T-cell (primary cell): ENCODE measurements at places on chromosomes 4 and X.

DNA sequence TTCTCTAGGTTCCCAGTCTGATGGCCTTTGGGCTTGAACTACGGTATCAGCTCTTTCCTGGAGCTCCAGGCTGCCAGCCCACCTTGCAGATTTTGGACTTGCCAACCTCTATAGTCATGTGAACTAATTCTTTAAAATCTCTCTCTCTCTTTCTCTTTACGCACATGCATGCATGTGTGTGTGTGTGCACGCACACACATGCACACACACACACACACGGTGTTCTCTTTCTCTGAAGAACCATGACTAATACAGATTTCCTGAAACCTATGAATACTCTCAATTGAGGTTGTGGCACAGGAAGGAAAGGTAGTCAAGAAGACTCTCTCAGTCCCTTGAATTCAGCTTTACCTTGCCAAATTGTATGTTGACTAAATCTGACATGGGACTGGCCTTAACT is 6.2 kb upstream of the ZCCHC13 start:
- DNase-seq = no peak

DNA sequence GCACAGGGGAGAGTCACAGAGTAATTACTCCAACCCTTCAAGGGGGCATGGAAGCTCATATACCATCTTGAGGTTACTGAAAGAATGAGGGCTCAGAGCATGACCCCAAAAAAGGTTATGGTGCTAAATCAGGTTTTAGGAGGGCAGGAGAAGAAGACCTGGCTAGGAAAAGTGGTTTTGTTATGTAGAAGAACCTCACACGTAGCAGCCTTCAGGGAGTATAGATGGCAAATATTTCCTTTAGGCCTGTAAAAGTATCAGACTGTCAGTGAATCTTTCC is 102.0 kb upstream of the PDE5A start:
- no peak for DNase-seq

DNA sequence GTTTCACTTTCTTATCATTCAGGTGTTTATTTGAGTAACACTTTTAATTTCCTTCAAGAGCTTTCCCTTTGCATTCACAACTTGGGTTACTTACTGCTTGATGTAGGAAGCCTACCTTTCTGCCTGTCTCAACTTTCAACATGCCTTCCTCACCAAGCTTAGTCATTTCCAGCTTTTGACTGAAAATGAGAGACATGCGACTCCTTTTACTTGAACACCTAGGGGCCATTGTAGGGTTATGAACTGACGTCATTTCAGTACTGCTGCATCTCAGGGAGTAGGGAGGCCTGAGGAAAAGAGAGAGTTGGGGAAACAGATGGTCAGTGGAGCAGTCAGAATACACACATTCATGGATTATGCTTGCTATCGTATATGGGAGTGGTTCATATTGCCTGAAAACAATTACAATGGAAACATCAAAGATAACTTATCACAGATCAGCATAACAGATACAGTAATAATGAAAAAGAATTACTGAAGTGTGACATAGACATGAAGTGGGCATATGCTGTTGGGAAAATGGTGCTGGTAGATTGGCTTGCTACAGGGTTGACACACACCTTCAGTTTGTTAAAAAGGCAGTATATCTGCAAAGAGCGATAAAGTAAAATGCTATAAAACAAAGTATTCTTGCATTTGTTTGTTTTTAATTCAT is 25.7 kb downstream of the USP53 start:
- no peak for DNase-seq

GRCh38 chr4:104811727-104812126 is 317.0 kb upstream of the CXXC4 start:
- DNase-seq = no peak

- no peak for DNase-seq
Measured at GRCh38 chr4:155666344-155667221, at the start of gene GUCY1A1. GUCY1A1 (plus strand) TSS chr4:155666848; CDS start chr4:155696868, 30,020 bp downstream.

DNA sequence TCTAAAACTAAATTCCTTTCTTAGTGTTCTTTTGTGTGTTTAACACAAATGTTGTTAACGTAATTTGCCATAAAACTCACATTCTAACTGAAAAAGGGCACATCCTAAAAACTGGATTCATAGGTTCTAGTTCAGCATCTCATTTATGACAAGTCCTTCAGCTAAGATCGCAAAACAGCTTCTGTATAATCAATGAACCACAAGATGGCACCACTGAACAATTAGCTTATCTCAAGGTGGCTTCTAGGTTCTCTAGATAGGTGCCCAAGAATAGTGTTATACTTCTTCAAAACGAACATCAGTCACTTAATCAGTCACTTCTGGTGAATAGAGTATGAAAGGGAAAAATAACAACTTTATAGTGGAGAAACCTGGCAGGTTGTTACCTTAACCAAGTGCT is 54.3 kb downstream of the NRK start:
- DNase-seq = no peak

DNA sequence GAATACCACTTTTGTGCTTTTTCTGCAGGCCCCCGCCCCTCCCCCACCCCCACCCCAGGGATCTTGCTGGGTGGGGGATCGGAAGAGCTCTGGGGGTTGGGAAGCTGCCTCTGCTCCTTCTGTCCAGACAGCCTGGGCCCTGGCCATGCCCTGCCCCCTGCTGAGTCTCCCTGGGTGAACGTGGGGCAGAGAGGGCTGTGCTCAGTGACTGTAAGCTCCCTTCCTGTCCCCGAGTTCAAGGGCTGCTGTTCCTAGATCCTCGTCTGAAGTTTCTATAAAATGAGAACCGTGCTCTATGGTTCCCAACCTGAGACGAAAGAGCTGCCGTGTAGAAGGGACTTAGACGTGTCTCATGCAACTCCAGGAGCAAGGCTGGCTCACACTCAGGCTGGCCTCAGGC is 105.0 kb downstream of the SORCS2 start:
- DNase-seq = no peak

DNA sequence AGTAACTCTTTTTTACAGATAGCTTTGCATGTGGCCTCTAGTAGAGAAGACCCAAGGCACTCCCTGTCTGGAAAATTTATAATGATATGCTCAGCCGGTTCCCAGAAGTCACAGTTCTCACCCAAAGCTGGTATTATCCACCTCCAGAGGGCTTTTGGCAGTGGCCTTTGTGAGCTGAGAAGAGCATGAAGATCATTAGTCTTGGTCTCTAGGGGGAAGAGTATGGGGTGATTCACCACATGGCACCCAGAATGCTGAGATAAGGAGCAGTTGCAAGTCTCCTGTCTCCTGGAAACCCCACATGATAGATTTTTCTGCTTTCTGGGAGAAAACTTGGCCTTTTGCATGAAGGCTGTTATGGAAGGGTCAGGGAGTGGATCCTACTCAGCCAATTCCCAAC is 75.4 kb upstream of the PRPS1 start:
- no peak for DNase-seq

- no peak for DNase-seq
Measured at GRCh38 chr4:141668200-141668910, 32.0 kb downstream of the IL15 start.

- no peak for DNase-seq
Measured at GRCh38 chrX:12974305-12974795, 560 bp upstream of the TMSB4X start.

DNA sequence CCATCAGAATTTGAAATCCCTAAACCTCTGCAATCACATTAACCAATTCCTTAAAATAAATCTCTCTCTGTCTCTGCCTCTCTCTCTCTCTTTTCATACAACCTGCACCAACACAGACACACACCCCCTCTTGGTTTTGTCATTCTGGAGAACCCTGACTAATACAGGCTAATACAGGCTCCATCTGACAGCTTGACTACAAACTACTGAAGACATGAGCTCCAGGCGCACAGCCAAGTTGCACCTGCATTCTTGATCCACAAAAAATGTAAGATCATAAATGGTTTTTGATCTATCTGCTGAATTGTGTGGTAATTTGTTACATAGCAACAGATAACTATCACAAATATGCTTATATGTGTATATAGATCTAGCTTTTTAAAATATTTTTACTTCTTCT is 2414.2 kb downstream of the PCDH7 start:
- DNase-seq = no peak

- no peak for DNase-seq
Measured at GRCh38 chr4:94741304-94741703, 16.5 kb upstream of the BMPR1B start.

DNA sequence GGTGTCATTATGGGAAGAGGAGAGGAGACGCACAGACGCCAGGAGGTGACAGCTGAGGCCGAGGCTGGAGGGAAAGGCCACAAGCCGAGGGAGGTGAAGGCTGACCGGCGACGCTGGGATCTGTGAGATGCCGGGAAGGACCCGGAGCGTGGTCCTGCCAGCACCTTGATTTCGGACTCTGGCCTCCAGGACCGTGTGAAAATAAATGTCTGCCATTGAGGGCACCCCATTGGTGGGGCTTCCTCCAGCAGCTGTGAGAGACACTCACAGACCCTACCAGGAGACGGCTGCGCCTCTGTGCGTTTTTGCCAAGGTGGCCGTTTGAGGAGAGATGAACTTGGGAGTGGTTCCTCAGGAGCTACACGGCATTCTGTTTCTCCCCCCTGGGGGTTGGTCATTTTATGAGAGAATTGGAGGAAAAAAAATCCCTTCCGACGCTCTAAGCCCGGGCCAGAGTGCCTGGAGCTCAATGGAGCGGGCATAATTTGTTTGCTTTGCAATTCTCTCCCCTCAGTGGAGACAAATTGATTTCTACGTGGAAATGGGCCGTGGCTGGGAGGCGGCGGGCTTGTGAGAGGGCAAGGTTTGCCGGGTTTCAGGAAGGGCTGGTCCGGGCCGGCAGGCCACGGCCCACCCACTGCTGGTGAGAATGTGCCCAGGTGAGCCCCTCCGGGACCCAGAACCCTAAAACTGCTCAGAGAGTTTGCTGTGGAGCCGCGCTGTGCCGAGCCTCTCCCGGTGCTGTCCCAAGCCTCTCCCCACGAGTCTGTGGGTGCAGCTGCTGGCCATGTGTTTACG is 53.9 kb downstream of the CPZ start:
- no peak for DNase-seq

GRCh38 chrX:37975421-37975820 is 30.9 kb upstream of the SYTL5 start:
- no peak for DNase-seq

DNA sequence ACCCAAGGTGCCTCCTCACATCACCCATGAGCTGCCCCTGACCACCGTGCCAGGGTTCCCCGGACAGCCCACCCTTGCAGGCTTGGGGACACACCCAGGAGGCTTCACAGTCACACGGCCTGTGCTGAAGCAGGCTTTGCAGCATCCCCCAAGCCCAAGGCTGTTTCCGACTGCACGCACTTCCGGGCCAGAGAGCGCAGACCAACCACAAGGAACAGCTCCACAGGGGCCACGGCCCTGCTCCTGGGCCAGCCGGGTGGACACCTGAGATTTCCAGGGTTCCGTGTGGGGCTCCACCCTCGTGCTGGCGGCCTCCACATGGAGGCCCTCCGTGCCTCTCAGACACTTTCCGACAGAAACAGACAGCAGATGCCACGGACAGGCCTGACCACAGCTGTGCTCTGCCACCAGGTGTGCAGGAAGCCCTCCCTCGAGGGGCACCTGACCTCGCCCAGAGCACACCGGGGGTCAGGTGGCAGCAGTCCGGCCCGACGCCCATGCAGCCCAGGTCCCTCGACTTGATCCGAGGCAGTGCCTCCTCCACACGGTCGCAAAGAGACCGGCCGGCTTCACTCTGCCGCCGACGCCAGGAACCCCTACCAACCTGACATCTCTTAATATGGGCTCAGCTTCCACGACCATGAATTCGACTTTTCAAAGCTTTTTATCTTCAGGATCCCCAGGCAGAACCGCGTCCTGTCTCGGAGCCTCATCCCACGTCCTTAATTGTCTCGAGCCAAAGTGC is 8.0 kb downstream of the CTBP1 start:
- no peak for DNase-seq

DNA sequence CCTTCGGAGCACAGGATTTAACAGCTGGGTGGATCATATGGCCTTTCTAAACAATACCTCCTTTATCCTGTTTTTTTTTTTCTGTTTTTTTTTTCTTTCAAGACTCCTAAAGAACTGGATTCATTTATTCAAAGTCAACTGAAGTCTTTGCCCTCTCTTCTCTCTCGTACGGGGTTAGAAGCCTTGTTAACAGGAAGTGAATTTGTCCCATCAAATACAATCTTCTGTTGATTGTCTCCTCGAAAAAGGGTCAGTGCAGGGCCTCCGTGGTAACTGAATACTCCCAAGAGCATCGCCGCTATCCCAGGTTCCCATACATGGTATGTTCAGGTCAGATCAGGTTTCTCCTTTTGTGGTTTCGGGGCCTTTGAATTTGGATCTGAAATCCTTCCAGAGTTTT is 1.8 kb upstream of the TMEM128 start:
- no peak for DNase-seq

DNA sequence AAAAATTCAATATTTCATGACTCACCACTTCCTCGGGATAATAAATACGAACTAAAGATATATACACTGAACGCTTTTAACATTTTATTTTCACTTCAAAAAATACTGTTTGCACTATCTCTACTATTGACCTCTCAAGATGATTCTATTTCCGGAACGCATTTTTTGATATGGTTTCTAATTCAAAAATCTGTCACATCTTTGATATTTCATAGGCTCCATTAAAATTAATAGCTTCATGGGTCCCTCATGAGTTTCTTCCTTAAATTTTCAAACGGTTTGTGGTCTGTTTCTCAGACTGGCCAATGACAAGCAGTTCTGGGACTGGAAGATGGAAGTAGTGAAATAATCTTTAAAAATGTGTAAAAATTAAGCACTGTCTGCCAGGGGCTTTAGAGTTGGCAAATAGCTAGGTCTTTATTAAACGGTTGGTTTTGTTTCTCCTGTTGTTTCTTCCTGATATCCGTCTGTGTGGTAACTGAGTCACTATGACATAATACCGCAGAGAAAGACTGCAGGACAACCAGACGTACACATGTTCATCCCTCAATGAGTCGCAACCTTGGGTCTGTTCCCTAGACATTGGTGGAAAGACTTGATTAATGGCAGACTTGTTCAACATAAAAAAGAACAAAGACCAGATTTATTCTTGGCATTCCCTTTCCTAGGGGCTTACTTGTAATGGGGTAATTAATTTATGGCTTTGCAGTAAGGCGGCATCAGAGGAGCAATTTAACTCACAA is 133.8 kb downstream of the PALLD start:
- no peak for DNase-seq

GRCh38 chr4:134201216-134202161 is at the start of gene PABPC4L:
PABPC4L (minus strand) TSS chr4:134201789; CDS start chr4:134201019, 770 bp downstream.
- DNase-seq = no peak
